Stimulated activated CD8-positive, alpha-beta memory T cell treated with anti-CD3 and anti-CD28 coated beads, Interleukin-4, amount 100 ng/mL, for 24 hours (primary cell): ENCODE measurements at places on chromosomes 11 and 22.
A peak's percentile ranks its signal among the peaks of the same experiment; 100 is the strongest.

DNA sequence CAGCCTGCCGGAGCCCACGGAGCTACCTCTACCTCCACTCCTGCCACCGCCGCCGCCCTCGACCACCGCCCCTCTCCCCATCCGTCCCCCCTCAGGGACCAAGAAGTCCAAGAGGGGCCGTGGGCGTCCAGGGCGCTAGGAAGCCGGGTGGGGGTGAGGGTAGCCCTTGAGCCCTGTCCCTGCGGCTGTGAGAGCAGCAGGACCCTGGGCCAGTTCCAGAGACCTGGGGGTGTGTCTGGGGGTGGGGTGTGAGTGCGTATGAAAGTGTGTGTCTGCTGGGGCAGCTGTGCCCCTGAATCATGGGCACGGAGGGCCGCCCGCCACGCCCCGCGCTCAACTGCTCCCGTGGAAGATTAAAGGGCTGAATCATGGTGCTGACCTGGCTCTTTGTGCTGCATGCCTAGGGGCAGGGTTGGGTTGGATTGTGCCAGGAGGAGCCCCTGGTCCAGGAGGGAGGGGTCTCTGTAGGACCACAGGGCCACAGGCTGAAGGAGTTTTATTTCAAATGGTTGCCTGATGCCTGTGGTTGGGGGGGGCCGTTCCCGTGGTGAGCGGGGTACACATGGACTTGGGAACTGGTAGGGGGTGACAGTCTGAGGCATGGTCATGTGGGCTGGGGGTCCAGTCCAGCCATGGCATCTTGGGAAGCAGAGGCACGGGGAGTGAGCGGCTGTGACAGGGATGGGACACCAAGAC, 2.3 kb downstream of the PTPRCAP start:
- no peak for DNase-seq

- DNase-seq, result no peak
Measured at GRCh38 chr22:27695925-27696324, 105.6 kb downstream of the MN1 start.

DNA sequence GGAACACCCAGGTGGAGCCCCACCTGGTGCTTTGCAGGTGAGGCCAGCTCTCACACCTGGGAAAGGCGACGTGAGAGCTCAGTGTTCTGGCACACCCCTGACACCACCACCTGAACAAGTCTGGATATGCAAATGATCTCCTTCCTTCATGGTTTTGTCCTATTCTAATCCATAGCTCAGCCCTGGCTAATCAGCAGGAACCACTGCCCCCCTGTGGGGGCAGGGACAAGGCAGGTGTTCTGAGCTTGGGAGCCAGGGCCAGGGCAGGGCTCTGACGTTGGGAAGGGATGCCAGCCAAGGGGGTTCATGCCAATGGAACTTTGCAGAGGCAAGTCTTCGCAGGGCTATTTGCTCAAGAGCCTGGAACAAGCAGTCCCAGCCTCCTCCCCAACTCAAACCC, 144.2 kb downstream of the TRIM29 start:
- DNase-seq, result no peak

- no peak for DNase-seq
Measured at GRCh38 chr22:27772081-27772983, 29.2 kb downstream of the MN1 start.

GRCh38 chr11:133927690-133928627, 28.8 kb downstream of the IGSF9B start:
- DNase-seq, result peak; percentile 40

DNA sequence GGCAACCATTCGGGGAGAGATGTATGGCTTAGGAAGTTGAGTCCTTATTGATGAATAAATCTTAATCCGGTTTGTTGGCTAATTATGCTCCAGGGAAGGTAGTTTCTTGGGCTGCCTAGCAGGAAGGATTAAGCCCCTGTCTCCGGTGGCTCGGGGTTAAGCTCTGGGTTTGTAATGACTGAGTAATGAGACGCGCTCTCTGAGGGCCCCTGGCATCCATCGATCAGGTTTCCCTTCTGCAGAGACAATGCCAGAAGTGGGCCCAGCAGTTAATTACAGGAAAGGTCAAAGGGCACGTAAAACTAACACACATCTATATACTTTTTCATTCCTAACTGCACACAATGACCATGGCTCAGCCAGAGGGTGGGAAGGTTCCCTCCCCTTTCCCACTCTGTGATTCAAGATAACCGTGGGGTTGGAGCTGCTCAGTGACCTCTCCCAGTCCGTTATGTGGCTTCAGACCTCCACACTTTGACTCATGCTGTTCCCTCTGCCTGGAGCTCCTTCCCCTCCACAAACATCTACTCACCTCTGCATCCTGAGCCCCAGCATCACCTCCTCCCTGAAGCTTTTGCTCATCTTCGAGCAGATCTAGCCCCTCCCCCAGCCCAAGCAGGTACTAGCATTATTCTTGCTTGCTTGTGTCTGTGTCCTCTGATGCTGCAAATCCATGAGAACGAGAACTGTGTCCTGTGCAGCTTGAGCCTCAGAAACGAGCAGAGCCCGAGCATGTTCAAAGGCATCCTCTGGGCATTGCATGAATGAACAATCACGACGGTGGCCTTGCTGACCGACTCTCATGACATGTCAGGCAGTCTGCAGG, 16.6 kb downstream of the SCUBE1 start:
- no peak for DNase-seq

GRCh38 chr22:39446239-39446721, 10.5 kb upstream of the MGAT3 start:
- DNase-seq, result no peak

- peak; percentile 73 for DNase-seq
Measured at GRCh38 chr22:43923631-43924464, at the start of gene PNPLA3. TSS of gene PNPLA3 (plus strand) at chr22:43923805. CDS start at chr22:43923912, 107 bp downstream.

DNA sequence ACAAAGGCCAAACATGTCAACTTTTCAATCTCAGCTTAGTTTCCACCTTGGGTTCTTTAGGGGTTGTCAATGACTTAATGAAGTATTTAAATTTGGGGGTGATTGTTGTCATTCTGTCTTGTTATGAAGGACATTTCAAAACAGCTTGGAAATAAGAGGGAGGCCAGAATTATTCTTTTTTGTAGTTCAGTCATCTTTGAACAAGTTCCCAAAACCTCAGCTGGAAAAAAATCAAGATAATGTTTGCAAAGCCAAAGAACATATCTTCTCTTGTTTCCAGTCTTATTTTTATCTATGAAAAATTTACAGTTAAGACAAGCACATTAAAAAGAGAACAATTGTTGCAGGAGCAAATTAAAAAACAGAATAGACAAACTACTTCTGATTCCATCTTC, 612.8 kb downstream of the INSC start:
- DNase-seq, result no peak

DNA sequence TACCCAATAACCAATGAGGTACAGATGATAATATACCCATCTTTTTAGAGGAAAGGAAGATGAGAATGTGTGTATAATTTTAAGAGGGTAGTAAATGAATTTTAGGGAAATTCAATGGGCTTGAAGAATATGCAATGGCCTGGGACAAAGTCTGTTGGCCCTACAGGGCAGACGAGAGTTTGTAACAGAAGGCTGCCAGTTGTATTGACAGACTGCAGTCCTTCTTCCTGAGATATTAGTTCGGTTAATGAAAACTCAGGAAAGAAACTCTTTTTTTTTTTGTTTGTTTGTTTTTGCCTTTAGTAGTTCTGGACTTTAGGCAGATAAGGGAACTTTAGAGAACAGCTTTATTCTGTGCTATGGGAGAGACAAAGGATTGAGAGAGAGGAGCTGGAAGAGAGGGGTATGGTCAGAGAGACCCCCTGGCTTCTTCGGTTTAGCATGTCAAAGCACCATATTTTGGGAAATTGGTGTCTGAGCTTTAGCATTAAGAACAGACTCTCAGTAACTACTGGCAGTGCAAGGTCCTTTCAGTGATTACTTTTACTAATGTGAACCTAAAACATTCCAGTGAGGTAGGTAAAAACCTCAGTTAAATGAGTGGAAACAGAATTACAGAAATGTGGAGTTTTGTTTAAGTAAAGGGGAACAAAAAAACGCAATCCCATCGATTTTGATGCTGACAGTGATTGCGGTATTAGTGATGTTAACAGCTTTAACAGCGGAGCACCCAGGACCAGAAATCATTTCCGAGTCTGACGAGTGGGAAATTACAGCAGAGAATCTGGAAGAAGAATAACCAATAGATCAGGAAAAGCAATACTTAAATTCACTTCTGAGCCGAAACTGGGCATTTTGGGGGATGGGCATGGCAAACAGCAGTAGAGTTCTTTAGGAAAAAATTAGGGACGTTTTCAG, 644 bp upstream of the NAALAD2 start:
- no peak for DNase-seq

GRCh38 chr11:60791153-60791933, 6.2 kb downstream of the MS4A10 start:
- no peak for DNase-seq

- DNase-seq, result no peak
Measured at GRCh38 chr11:14584035-14584363, 59.6 kb upstream of the PDE3B start.

DNA sequence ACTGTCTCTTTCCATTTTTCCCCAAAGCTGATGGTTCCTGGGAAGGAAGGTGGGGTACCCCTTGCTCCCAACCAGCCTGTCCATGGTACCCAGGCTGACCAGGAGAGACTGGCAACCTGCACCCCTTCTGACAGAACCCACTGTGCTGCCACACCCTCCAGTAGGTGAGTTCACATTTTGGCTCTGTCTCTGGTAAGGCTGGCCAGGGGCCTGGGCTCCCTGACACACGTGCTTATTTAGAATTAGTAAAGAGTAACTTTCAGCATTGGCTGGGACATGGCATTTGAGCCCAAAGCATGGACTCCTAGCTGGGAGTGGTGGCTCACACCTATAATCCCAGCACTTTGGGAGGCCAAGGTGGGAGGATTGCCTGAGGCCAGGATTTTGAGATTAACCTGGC, 35.1 kb downstream of the ARHGAP1 start:
- DNase-seq, result no peak

DNA sequence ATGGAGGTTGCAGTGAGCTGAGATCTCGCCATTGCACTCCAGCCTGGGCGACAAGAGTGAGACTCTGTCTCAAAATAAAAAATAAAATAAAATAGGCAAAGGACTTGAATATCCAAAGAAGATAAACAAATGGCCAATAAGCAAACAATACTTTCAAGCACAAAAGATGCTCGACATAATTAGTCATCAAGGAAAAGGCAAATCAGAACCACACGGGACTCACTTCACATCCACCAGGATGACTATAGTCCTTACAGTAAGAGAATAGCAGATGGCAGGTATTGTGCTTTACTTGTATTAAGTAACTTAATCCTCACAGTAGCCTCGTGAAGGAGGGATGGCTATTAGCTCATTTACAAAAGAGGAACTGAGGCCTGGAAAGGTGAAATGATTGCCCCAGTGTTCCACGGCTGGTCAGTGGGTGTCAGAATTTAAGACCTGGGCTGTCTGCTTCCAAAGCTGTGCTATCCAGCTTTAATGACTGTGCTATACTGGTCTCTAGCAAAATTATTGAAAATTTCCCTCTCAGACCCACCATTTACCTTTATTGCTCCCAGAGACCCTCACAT, 40.2 kb upstream of the RBFOX2 start:
- DNase-seq, result no peak

- peak; percentile 8 for DNase-seq
Measured at GRCh38 chr11:116930177-116930576, 92.8 kb upstream of the APOA1 start.

GRCh38 chr22:28574159-28574788, 105.4 kb downstream of the TTC28 start:
- DNase-seq, result no peak

DNA sequence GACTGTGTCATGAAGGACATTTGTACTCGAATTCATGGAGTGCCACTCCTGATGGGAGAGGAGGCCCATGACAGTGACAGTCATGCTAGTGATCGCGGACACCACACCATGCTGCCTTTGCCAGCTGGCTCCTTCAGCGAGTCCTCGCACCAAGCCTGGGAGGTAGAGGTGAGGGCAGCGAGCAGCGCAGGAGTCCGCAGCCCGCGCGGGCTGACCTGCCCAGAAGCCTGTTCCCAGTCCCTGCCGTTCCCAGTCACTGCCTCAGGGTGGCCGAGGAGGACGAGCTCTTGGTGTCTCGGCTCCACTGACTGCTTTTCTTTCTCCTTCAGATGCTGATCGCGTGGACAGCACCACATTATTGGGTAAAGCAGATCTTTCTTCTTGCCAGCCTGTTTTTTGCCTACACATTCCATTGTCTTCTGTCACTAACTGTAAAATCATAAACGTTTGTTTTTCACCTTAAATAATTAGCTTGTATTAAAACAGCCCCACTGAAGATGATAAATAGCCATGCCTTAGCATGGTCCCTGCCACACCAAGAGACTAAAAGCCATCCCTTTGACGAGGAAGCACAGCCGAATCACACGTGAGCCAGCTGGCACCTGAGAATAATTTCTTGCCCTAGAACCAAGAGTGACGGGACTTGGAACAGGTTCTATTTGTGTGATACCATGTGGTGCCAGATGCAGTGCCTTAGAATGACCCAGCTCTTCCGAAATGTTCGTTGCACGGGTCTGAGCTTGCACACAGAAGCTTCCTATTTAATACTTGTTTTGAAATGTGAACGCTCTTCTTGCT, 25.5 kb downstream of the FAM118A start:
- DNase-seq, result no peak

DNA sequence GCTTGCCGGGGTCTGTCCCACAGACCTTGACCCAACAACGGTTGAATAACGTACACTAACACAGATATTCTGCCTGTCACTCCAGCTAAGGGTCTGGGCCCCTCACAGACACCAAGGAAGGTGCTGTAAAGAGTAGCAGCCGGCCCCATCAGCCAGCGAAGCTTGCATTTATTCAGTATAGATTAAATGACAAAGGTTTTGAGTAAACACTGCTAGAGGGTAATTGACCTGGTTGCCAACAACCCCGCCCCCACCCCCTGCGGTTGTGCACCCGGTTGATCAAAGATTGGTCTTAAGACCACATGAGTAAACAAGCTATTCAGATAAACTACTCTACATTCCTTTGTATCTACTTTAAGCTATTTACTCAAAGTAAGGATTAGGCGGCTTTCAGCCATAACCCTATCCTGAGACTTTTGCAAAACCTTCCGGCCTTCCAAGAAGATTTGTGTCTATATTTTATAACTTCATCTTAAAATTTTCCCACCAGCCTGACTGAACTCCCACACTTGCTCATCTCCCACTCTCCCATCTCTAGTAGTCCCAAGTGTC, 4.8 kb upstream of the CKAP5 start:
- no peak for DNase-seq

- DNase-seq, result no peak
Measured at GRCh38 chr22:19473578-19473977, 5.4 kb downstream of the UFD1 start.

DNA sequence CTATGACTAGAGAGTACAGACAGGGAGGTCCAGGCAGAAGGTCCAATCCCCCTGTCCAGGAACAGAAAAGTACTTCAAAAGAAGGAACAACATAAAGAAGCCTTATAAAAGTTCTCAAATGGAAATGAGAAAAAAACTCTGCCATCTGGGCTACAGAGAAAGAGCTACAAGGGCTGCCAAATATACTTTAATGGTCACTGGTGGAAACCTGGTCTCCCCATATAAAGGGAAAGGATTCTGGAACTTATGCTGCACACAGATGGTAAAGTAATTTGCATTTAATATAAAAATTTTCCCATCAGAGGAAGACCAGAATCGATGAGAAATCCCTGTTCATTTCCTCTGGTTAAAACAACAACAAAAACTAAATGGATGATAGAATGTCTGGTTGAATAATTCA, 119.4 kb upstream of the MTMR2 start:
- no peak for DNase-seq
